Right lung (tissue), 10 donors: ENCODE measurements at places on chromosomes 12 and 14. TPM values are rescaled to one million over a fixed set of nuclear protein-coding genes. Genes with fewer than 3 reads are reported as not detected.
A peak's percentile ranks its signal among the peaks of the same experiment; 100 is the strongest.

- DNase-seq = no peak
Measured at GRCh38 chr12:57765003-57765697, 1.7 kb downstream of the CYP27B1 start.

DNA sequence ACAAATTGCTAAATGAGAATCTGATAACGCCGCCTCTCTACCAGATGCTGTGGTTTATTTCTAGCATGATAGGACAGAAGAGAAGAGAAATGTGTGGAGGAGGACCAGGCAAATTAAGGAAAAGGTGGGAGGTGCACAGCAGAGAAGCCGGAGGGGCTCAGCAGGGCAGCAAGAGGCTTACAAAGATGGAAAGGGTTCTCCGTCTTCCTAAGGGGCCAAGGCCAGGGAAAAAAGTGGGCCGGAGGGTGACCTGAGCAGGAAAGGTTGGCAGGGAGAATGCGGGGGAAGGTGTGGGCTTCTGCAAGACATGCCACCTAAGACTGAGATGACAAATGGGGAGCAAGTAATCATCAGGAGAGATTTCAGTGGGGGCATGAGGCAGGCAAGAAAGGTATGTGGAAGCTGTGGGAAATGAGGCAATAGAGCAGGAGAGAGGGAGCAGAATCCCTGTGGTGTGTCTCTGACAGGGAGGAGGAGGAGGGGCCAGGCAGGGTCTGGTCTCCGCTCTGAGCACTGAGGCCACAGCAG is 18.7 kb downstream of the MANSC1 start:
- no peak for DNase-seq

DNA sequence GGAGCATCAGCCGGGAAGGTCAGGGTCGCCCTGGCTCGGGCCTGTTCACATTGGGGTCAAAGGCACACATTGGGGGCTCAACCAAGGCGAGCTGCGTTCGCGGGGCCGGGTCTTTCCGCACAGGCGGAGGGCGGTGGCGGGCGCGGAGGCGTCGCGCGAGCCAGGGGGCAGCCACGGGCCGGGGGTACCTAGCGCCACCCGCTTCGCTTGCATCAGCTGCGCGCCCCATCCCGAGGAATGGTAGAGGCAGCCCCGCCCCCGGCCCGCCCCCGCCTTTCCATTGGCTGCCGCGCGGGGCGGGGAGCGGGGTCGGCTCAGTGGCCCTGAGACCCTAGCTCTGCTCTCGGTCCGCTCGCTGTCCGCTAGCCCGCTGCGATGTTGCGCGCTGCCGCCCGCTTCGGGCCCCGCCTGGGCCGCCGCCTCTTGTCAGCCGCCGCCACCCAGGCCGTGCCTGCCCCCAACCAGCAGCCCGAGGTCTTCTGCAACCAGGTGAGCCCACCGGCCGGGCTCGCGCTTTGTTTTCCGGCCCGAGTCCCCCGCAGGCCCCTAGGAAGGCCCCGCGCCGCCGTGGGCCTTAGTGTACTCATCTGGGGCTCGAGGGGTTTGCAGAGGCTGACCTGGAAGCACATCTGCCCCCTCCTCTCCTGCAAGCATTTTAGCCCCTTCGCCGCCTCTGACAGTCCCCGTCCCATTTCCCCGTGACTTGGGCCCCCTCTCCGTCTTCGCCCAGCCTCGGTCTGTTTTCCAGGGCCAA is at the start of gene ALDH2:
ALDH2 (plus strand) TSS at position 326 of the 754 bp plus-strand sequence; CDS start at position 376, 50 bp downstream.
- DNase-seq = peak; percentile 83

Gene SLC6A15
- 0.28 TPM for polyA plus RNA-seq

- no peak for DNase-seq
Measured at GRCh38 chr14:103899316-103899715, 28.9 kb upstream of the TDRD9 start.

- DNase-seq = no peak
Measured at GRCh38 chr12:103241184-103241583, 254.6 kb downstream of the C12orf42 start.

GRCh38 chr14:70894868-70895267 is 12.4 kb upstream of the PCNX1 start:
- no peak for DNase-seq

DNA sequence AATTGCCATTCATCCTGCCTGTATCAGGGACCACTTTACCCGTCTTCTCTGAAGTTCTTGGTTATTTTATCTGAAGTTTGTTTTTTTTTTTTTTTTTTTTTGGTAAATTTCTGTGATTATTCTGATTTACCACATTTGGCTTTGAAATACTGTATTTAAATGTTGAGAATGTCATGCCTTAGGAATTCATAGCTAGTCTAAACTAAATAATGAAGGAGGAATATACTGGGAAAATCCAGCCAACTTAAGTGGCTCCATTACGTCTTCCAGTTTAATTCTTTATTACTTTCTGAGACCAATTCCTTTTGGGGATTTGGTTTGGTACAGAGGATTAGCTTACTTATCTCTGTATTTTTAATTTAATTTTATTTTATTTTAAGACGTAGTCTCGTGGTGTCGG is 60.3 kb upstream of the KCNMB4 start:
- no peak for DNase-seq

Gene PARP2
- 50.5 TPM for polyA plus RNA-seq

DNA sequence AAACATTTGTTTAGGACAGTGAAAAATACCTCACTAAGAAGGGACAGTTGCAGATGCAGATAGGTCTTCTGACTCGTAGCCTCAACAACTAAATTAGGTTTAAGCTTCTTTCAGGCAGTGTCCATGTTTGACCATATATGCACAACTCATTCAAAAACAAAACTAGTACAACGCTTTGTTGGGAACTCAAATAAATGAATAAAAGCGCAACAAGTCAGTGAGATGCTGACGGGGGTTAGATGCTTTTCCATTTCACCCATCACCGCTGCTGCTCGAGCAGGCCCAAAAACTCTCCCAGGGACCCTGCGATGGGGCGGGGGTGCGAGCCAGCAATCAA is 633 bp downstream of the RPAP3 start:
- no peak for DNase-seq

Gene RNF212B
- polyA plus RNA-seq = 1.3 TPM

- no peak for DNase-seq
Measured at GRCh38 chr14:98237939-98238338, 1034.1 kb downstream of the BCL11B start.

Gene ATG14
- 16.6 TPM for polyA plus RNA-seq

Gene RTN1
- 4.4 TPM for polyA plus RNA-seq

DNA sequence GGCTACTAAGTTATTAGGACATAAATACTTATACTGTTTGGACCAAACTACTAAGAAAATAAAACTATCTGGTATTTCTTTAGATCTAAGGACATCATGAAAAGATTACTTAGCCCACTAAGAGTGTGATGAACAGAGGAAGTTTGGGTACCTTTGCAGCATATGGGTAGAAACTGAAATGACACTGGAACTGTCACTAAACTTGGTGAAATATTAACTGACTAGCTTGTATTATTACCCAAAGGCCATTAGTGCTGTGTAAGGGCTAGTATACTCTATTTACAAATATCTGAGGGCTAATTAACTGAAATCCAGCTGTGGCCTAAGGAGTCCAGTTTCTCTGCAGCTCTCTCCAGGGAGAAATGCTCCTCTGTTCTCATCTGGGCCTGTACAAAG is 45.5 kb downstream of the PAWR start:
- no peak for DNase-seq

Gene DNAI7
- polyA plus RNA-seq = 5.3 TPM

DNA sequence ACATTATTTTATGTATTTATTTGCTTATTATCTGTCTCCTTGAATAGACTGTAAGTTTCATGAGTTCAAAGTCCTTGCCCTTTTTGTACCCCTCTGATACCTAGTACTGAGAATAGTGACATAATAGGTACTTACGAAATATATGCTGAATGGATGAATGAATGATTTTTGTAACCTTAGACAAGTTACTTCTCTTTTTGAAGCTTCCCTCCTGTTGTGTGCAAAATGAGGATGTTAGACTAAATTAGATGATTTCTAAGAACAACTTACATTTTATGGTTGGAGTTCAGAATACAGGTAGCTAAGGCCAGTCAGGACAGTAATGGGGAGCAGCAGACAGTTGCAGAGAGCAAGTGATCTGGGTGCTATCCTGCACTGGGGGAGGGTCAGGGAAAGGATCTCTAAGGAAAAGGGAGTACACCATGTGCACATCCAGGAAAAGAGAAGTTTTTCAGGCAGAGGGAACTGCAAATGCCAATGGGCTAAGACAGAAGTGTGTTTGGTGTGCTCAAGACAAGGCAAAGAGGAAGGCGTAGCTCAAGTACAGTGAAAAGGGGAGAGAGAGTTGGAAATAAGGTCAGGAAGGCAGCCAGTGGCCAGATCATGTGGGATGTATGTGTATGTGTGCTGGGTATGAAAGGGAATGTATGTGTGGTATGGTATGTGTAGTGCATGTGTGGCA is 59.4 kb upstream of the AMIGO2 start:
- no peak for DNase-seq

- no peak for DNase-seq
Measured at GRCh38 chr12:12265571-12266388, 1.1 kb downstream of the LRP6 start.

DNA sequence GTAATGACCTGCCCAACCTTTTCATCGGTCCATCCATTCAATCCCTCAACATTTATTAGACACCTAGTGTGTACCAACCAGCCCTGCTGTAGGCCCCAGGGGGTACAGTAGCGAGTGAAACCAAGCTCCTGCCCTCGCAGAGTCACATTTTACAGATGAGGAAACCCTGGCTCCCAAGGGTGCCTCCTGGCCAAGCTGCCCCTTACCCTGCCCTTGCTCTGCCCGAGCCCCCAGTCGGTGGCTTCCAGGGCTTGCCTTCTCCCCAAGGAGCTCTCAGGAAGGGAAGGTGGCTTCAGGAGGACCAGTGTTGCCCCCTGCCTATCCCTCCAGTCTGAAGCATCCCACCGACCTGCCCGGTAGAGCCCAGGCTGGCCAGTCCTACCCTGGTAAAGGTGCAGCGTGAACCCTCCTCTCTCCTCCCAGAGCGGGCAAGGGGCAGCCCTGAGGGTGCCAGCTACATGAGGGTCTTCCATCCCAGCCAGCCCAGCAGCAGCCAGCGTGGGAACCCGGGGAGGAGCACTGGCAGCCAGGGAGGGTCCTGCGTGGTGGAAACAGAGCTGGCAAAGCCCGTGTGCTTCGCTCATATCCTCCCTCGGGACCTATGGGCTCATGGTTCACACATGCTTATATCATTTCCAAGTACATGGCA is 670 bp upstream of the BEGAIN start:
- no peak for DNase-seq

DNA sequence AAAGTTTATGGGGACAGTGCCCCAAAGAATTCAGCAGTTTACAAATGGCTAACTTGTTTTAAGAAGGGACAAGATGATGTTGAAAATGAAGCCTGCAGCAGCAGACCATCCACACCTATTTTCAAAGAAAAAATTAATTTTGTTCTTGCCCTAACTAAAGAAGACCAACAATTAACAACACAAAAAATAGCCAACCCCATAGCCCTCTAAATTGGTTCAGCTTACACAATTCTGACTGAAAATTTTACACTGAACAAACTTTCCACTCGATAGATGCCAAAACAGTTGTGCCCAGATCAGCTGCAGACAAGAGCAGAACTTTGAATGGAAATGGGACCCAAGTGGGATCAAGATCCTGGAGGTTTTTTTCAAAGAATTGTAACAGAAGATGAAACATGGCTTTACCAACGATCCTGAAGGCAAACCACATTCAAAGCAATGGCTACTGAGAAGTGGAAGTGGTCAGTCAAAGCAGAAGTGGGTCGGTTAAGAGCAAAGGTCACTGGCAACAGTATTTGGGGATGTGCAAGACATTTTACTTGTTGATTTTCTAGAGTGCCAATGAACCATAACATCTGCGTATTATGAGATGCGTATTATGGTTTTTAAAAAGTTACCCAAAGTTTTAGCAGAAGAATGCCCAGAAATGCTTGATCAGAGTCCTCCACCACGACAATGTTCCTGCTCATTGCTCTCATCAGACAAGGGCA is 30.0 kb downstream of the SLC39A9 start:
- DNase-seq = no peak

Gene FOXN4
- 1.8 TPM for polyA plus RNA-seq

DNA sequence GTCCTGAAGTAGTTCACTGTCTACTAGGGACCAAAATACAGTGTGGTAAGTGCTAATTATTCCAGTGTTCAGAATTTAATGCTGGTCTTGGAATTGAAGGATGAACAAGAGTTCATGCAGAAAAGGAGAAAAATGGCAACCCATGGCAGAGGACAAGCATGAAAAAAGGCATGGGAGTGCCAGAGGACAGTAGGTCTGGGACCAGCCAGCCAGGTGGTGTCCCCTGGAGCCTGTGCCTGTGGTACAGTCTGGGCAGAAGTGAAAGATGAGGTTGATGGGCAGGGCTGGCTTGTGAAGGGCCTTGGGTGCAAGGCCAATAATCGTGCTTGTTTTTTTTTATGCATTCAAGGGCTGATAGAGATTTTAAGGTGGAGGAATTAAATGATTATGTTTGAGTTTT is 21.0 kb downstream of the C12orf75 start:
- no peak for DNase-seq

DNA sequence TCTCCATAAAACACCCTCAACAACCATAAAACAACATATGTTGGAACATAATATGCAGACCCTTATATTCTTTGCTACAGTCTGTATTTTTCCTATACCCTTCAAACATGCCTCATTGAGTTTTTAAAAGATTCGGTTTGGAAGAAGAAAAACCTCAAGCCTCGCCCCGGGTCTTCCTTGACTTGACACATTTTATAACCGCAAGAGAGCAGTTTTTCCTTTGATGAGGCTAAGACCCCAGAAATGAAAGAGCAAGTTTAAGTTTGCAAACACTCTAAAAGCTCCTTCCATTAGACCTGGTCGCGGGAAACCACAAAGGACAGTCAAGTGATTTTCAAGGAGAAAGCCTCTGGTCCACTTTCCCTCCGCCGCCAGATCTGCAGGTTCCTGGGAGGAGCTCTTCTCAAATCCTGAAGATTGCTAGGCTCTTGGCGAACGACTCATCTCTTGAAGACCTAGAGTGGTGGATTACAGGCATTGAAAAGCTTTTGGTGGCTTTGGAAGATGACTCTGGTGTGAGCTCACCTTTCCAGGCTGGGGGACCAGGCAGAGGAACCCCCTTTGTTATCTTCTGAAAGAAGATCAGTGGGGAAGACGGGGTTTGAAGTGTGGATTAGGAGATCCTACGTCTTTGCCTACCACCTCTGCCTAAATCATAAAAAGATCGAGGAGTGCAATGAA is at the start of gene ASCL4:
ASCL4 (plus strand) TSS at position 356 of the 681 bp plus-strand sequence. CDS start 515 bp downstream, outside the sequence.
- no peak for DNase-seq

GRCh38 chr14:25680934-25681333 is 631.0 kb upstream of the STXBP6 start:
- no peak for DNase-seq

- no peak for DNase-seq
Measured at GRCh38 chr12:97559267-97559666, 96.7 kb downstream of the RMST start.

Gene KRT74
- not detected for polyA plus RNA-seq
